ENCODE measurements at places on chromosomes 16 and 17.

DNA sequence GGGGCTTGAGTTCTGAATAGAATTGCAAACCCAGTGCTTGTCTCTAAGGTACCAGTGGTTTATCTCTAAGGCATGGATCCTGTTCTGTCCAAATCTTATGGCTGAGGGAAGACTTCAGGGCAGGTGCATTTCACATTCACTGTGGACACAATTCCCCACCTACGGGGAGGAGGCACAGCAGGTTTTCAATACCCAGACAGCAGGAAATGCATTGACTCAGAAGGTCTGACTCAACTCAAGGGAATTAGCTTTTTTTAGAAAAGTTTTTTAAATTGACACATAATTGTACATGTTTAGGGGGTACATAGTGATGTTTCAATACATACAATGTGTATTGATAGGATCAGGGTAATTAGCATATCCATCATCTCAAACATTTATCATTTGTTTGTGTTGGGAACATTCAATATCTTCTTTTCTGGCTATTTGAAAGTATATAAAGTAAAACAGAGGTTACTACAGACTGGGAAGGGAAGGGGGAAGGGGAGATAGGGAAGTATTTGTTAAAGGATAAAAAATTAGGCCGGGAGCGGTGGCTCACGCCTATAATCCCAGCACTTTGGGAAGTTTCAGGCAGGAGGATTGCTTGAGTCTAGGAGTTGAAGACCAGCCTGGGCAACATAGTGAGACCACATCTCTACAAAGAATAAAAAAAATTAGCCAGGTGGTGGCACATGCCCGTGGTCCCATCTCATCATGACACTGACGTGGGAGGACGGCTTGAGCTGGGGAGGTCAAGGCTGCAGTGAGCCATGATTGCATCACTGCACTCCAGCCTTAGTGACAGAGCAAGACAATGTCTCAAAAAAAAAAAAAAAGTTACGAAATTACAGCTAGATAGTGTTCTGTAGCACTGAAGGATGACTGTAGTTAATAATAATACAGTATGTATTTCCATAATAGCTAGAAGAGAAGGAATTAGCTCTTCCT is 54.9 kb downstream of the RGS9 start:
- H3K4me3 ChIP-seq = no peak overlapping the region
- no peaks in the 10 kb centered on the region for H3K36me3 ChIP-seq
- no peak for DNase-seq

DNA sequence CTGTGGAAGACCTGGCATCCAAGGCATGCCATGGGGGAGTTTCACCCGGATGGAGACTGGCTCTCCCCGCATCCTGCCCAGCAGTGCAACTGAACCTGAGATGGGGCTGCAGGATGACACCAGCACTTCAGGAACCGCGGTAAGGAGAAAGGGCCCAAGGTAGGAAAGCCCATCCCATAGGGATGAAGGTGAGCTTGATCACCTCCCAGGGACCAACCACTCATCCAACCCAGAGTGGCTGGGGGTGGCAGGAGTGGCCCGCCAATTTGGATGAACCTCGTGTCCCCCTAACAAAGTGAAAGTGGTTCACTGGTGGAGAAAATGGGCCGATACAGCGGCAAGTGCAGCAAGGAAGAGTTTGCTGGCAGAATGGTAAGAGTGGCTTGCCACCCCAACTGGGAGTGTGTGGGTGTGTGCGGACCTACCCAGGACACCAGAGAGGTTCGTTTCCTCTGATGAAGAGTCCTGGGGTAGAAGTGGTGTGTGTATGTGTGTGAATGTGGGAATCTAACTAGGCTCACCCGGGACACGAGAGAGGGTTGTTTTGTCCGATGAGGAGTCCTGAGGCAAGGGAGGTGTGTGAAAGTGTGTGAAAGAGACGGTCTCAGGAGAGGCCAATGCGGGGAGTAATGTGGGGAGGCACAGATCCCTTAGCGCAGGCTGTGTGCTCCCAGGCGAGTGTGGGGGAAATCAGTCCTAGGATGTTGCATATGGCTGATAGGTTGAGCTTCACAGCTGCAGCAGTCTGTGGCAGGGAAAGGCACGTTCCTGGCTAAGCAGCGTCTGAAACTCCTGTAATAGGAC is 22.6 kb downstream of the ACSM1 start:
- peak overlapping the region; percentile 1 for H3K27ac ChIP-seq
- peaks cover 34% of the 10 kb centered on the region for H3K4me1 ChIP-seq
- no peaks in the 10 kb centered on the region for H3K36me3 ChIP-seq

- H3K4me1 ChIP-seq = peaks cover 93% of the 10 kb centered on the region
- DNase-seq = no peak
- no peak overlapping the region for H3K4me3 ChIP-seq
- peak overlapping the region; percentile 86 for H3K27ac ChIP-seq
These were observed 128.4 kb downstream of the ANKRD11 start for GRCh38 chr16:89361751-89362539.

GRCh38 chr17:12230481-12231354 is 210.0 kb downstream of the MAP2K4 start:
- H3K36me3 ChIP-seq = no peaks in the 10 kb centered on the region
- H3K27me3 ChIP-seq = peaks cover 4% of the 10 kb centered on the region
- no peak for DNase-seq
- H3K4me1 ChIP-seq = peaks cover 34% of the 10 kb centered on the region
- H3K4me3 ChIP-seq = no peak overlapping the region

GRCh38 chr16:76583945-76584344 is 306.7 kb downstream of the CNTNAP4 start:
- DNase-seq = no peak
- H3K27ac ChIP-seq = no peak overlapping the region
- no peaks in the 10 kb centered on the region for H3K27me3 ChIP-seq
- H3K4me1 ChIP-seq = no peaks in the 10 kb centered on the region

DNA sequence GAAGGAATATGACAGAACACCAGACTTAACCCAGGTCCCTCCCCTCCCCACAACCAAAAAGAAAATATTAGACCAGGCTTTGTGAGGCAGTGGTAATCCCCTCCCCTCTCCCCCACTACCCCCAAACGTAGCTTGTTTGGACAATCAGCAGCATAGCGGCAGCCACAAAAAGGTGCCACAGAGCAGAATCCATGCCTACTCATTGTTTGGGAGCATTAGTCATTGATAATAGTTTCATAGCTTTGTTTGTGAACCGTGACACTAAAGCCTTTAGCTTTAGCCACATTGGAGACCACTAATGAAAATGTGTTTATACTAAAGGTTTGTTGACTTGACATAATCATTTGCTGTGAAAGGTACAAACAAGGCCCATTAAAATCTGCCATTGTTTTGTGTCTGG is 65.1 kb downstream of the NUP93 start:
- peaks cover 5% of the 10 kb centered on the region for H3K36me3 ChIP-seq
- DNase-seq = no peak

DNA sequence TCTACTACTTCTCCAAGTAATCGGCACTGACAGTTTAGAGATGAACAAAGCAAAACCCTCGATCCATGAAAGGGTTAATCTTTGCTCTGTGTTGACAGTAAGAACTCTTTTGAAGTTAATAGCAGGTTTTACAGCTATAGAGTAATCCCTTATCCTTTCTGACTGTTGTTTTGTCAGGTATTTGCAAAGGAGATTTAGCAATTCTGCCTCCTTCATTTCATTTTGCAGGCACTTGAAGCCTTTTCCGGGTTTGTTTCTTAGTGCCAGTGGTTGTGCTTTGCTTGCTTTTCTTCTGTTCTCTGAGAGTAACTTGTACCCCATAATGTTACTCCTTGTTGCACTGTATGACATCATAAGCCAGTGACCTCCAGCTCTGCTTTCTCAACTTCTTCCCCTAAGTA is 64.5 kb downstream of the TANGO6 start:
- peaks cover 4% of the 10 kb centered on the region for H3K36me3 ChIP-seq
- no peak for DNase-seq
- peaks cover 7% of the 10 kb centered on the region for H3K4me1 ChIP-seq
- no peak overlapping the region for H3K27ac ChIP-seq

DNA sequence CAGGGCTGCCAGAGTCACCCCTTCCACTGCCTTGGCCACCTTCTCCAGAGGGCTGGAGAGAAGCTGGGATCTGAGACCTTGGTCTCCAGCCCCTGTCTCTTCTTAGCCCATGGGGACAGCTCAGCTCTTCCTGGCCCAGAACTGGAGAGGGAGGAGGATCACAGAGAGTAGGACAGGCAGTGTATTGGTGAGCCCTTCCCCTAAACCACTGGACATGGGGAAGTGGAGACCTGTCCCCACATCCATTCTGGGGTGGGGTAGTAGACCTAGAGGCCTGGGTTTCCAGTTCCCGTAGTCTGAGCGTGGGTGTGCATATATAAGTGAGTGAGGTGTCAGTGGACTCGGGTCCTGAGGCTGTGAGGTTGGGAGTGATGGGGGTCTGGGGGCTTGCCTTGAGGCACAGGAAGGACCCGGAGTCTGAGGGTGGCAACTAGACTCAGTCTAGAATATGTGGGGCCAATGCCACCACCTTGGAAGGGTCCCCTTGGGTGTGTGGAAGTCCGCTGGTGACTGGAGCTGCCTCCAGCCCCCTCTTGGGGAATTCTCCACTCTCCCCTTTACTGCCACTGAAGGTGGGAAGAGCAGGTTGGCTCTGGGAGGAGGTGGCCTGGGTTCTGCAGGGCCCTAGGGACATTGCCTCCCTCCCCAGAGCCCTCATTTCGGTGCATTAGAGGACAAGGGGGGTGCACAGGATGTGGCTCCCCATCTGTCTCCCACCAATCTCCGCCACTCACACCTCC is 19.9 kb downstream of the GJD3 start:
- H3K4me3 ChIP-seq = peak overlapping the region; percentile 95
- H3K27ac ChIP-seq = peak overlapping the region; percentile 93
- H3K36me3 ChIP-seq = peaks cover 7% of the 10 kb centered on the region
- H3K4me1 ChIP-seq = peaks cover 80% of the 10 kb centered on the region

GRCh38 chr17:4807605-4808377 is 839 bp downstream of the PLD2 start:
- peaks cover 35% of the 10 kb centered on the region for H3K4me1 ChIP-seq
- DNase-seq = peak; percentile 22
- H3K27ac ChIP-seq = peak overlapping the region; percentile 66
- peaks cover 34% of the 10 kb centered on the region for H3K36me3 ChIP-seq
- no peaks in the 10 kb centered on the region for H3K27me3 ChIP-seq

GRCh38 chr16:31202414-31203375 is at the start of gene PYCARD:
PYCARD (minus strand) TSS chr16:31202760; CDS start chr16:31202690, 70 bp downstream.
- DNase-seq = peak; percentile 63
- peaks cover 22% of the 10 kb centered on the region for H3K36me3 ChIP-seq
- peaks cover 10% of the 10 kb centered on the region for H3K4me1 ChIP-seq
- H3K4me3 ChIP-seq = peak within 1 kb of the TSS; percentile 75

- peaks cover 3% of the 10 kb centered on the region for H3K27me3 ChIP-seq
- peak; percentile 37 for DNase-seq
- H3K4me1 ChIP-seq = no peaks in the 10 kb centered on the region
- no peak overlapping the region for H3K27ac ChIP-seq
- no peaks in the 10 kb centered on the region for H3K36me3 ChIP-seq
- H3K4me3 ChIP-seq = no peak overlapping the region
These were observed 376.3 kb downstream of the CNTNAP4 start for GRCh38 chr16:76653390-76654026.
